ENCODE measurements at places on chromosomes 3 and 15.

- DNase-seq = no peak
Measured at GRCh38 chr15:29756358-29757267, 65.7 kb downstream of the TJP1 start.

- no peak for DNase-seq
Measured at GRCh38 chr15:60916032-60916678, 312.9 kb downstream of the RORA start.

DNA sequence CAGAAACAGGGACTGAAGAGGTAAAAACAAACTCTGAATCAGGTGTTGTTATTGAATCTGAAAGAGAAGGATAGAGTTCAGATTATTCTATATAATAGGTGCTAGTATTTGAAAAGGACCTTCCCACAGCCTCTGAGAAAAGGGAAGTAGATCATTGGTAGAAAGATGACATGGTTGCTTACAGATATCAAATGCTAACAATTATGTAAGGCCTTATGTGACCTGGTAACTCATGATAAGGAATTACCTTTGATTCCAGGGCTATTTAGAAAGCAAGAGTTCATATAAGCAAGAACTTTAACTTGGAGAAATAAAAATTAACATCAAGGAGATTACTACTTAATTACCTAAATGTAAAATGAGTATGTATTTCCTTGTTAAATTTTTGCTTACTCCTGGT, 7.6 kb downstream of the SLC27A2 start:
- no peak for DNase-seq

DNA sequence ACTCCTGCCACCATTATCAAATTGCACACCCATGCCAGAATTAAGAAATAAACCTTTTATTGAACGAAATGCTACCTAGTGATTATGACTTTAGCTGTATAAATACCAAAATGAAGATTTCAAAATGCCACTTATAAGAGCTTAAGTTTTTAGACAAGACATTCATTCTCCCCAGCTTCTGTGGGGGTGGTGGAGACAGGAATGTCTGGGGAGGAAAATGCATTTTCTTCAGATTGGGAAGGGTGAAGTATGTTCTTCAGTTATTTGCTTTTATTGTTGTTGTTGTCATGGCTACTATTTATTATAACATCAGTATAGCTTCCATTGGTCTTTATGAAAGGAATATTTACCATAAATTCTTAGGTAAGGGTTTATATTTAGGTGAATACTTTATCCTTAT, 132.7 kb upstream of the GMNC start:
- DNase-seq = no peak

DNA sequence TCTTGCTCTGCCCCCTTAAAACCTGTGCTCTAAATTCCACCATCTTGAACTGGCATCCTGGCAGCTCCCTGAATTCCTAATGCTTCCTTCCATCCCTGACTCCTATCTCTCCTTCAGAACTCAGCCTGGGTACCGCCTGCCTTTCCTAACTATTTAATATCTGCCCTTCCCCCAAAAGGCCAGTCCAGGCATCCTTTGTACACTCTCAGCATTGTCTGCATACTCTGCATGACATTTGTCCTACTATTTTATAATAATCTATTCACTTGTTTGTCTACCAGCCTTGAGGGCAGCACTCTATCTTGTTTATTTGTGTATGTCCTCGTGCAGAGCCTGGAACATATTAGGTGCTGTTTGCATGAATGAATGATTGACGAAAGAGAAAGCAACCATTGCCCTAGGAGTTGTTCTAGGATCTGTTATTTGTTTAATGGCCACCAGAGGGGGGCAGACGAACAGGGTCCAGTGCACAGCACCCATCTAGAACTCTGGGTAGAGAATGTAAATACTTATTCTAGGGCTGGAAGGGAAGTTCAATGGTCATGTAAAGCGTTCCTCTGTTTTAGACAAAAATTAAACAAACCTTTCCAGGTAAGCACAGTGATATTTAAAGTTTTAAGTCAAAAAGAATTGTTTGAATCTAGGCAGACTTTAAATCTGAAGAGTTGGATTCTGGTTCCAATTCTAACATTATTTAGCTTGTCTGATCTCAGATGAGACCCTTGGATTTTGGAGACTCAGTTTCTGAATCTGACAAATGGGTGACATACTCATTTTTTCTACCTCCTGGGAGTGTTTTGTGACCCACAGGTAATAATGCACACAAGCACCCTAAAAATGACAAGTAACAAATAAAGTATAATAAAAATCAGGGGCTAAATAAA, 125.8 kb upstream of the GALNT15 start:
- DNase-seq = peak; percentile 82

- DNase-seq = no peak
Measured at GRCh38 chr3:178989821-178990220, 81.8 kb downstream of the ZMAT3 start.

DNA sequence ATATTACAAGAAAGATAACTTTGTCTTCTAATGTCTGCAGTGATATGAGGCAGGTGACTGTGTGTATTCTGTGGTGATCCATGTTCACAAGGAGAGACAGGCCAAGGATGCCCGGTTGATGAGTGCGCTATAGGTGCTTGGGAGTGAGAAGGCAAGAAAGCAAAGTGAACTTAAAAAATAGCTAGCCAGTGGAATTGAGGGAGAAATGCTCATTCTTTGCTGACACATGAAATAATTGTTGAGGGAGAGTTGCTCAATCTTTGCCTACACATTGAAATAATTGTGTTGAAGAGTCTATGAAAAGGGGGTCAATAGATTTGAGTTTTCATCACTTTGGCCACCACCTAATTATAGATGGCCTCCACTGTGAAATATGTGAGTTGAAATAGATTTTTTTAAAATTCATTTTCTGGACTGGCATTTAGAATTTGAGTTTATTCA, 156.3 kb downstream of the LPP start:
- DNase-seq = no peak

All from sigmoid colon (tissue), 7 donors.